Retinal pigment epithelial cell (primary cell): ENCODE measurements at places on chromosomes 6 and 20.

GRCh38 chr6:29516108-29516507 is 28.4 kb upstream of the MAS1L start:
- no peak for DNase-seq

DNA sequence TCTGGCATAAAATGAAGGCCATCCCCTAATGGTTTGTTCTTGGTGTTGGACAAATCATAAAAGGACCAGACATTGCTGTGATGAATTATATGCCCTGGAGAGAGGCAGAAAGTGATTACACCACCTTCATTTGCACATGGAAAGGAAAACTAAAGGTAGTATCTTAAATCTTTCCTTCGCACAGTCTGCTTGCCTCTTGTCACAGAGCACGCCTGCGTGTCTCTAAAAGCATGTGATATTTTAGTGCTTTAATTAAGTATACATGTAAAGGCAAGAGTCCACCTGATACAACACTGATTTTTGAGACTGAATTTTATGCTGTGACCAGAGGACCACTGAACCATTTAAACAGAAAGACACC is 28.8 kb upstream of the PLAGL1 start:
- no peak for DNase-seq

- DNase-seq: peak; percentile 81
These were observed 192.0 kb upstream of the PLN start for GRCh38 chr6:118356054-118356453.

DNA sequence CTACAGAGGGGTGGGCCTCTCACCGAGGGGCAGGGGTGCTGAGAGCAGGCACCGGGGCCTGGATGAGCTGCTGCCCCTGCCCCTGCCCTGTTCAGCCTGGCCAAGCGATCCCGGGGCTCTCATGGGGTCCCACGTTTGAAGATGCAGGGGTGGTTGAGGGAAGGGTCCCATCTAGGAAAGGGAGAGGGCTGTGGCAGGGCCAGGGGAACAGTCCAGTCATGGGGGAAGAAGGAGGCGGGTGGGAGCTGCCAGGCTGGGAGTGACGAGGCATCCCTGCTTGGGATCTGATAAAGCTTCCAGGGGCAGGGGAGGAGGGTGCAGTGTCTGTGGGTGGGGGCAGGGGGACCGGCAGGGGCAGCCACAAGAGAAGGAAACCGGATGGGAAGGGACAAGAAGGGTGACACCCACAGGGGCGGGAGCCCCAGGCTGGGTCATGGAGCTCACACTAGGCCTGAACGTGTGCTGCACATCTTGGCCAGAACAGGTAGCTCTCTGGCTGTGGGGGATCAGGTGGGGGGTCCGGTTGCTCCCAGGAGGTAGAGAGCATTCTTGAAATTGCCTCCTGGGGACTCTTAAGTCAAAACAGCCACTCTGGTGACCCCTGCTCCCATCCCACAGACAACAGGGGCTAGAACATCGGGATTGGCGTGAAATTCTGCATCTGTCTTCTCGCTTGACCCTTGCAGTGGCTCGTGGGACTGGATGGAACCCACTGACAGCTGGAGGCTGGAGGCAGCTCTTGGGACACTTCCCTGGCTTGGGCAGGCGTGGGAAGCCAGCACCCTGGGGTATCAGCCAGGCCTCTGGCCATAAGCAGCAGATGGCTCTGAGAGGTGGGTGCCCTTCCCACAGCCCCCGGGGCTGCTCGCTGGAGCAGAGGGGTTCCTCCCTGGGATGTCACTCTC is 58.0 kb upstream of the GATA5 start:
- no peak for DNase-seq

DNA sequence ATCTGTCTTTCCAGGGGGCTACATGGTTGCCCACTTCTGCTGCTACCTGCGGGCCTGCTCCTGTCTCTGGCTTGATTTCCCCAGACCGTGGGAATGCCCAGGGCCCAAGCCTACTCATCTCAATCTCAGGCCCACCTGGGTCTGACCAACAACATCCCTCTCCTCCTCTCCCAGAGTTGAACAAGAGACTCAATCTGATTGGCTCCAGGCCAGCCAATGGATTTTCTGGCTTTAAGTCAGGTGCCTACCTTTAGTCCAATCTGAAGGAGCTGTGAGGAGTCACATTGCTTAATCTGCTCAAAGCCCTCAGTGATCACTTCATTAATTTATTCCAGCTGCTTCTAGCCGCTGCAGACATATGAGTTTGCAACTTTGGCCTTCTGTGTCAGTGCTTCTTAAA is 162.4 kb upstream of the KCNG1 start:
- no peak for DNase-seq

DNA sequence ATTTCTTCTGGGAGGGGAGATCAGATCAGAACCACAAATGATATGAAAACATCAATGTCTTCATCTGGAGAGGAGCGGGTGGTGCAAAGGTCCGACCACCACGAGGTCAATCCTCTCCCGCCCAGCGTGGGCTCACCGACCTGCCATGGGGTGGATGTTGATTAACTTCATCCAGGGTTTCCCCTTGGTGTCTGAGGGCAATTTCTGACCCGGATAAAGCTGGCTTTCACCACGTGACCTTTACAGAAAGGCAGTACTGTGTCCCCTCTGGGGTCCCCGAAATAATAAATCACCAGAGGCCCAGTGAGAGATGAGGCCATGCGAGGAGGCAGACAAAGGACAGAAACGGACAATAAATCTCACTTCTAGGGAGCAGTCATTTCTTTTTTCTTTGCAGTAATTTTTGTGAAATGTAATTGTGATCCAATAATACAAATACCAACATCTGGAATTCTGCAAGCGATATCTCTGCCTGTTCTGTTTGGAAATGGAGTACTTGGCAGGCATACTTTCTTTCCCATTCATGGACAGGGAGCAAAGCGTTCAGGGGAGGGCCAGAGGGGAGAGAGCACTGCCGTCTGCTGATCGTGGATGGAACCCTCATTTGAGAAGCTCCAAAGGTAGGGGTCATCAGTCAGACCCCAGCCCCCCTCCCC is 55.1 kb upstream of the APCDD1L start:
- DNase-seq: no peak

DNA sequence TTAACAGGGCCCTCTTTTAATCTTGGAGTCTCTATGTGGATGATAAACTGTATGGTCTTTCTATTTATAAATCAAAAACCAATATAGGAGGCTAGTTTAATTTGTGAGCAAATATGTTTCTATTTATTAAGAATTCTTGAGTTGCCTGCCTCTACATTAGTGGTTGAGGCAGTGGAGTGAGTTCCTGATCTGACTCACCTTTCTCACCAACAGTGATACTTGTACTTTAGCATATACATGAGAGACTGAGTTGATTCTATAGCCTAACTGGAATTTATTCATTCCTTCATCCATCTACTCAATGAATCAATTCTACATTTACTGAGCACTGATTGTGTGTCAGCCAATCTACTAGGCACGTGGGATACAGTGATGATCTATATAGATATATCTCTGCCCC is 126.9 kb downstream of the TRMT11 start:
- no peak for DNase-seq

GRCh38 chr6:109977791-109978173 is 329 bp upstream of the GPR6 start:
- DNase-seq: no peak
